Stimulated activated CD8-positive, alpha-beta memory T cell treated with anti-CD3 and anti-CD28 coated beads, Interleukin-2, amount 100 ng/mL, for 1 hour (primary cell): ENCODE measurements at places on chromosomes 6 and 20.

GRCh38 chr20:48745330-48745729 is 82.5 kb downstream of the PREX1 start:
- DNase-seq, result no peak

DNA sequence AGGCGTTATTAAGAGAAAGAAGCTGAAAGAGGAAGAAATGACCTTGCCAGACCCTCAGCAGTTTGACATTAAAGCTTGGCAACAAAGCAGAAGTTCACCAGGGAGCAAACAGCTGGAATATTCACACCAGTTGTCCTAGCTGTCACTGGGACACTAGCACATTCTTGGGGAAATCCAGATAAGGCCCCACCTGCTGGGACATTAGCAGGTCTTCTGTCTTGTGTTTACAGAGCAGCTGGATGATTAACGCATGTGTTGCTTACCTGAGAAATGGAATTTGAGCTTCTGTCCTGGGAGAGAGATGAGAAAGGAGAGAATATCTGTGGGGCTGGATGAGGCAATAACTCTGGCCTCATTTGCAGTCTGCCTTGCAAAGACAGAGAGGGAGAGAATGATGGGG is 137.6 kb upstream of the RIN2 start:
- DNase-seq, result no peak

- DNase-seq, result no peak
Observed at GRCh38 chr6:100479179-100480035, 14.7 kb upstream of the SIM1 start.

DNA sequence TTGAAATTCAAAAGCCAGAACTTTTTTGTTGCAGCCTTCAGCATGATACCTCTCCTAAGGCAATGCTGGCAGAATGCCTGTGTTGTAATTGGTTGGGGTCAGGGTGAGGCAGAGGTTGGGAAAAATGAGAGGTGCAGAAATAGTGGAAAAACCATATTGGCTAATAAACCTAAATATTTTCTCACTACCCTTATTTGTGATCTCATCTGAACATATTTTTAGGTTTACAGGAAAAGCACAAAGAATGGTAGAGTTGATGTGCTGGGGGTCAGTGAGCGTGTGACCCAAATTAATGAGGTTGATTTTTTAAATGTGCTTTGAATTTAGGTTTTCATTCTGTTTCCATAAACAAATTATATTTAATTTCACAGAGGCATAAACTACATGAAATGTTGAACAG is 437.3 kb downstream of the HDGFL1 start:
- no peak for DNase-seq

- DNase-seq, result no peak
Observed at GRCh38 chr20:2859330-2860121, 13.8 kb upstream of the PTPRA start.

GRCh38 chr6:158391276-158391675 is 79.0 kb downstream of the TULP4 start:
- no peak for DNase-seq

- no peak for DNase-seq
Observed at GRCh38 chr6:24391756-24392405, 10.9 kb upstream of the MRS2 start.

GRCh38 chr6:52109171-52109571 is 21.8 kb upstream of the PKHD1 start:
- DNase-seq, result no peak

DNA sequence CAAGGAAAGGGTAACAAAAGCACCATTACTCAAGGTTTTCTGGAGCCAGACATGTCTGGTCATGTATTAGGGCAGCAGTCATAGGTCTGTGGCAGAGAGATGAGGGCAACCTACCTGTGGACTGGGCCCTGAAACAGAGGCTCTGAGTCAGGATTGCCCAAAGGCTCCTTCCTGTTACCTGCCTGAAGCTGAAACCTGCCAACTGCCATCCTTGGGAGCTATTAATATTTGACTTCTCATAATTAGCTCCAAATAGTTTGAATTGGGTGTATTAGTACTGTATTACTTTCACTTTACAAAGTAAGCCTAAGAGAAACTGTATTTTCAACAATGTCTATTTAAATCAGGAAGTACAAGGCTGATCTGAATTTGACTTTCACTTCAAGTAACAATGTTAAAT is 72.0 kb upstream of the TBX18 start:
- DNase-seq, result no peak

- no peak for DNase-seq
Observed at GRCh38 chr20:58244517-58245030, 16.1 kb upstream of the ANKRD60 start.

GRCh38 chr20:14568701-14569100 is 231.3 kb upstream of the FLRT3 start:
- DNase-seq, result no peak

- DNase-seq, result no peak
Observed at GRCh38 chr6:117399924-117400323, 25.8 kb downstream of the ROS1 start.

DNA sequence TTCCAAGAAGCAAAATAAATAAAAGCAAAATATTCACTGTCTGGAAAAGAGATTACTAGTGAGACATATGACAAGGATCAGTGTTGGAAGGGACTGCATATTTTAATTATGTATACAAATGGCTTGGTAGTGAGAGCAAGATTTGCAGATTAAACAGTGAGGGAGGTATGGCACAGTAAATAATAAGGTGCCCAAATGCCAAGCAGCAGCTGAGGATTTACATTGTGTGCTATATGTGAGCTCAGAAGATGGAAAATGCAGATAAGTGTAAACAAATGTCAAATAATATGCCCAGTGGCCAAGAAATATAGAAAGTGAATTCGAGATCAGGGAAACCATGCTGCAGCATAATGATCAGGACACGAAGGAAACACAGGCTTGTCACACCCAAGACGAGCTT is 173.8 kb upstream of the NRSN1 start:
- DNase-seq, result no peak

DNA sequence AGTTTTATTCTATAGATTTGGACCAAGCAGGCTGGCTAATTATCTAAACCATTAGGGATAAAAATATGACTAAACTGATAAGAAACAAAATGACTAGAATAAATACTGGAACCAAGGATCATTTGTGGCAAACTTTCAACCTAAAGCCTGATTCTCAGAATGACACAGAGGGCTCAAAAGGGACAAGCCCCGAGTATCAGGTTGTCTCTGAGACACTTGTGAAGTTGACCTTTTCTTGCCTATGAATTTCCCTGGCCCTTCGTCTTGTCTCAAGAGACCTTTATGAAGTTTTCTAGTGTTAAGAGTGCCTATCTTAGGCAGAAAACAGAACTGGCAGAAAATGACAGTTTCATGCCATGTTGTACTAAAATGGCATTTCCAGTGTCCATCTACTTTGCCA is 68.3 kb downstream of the IMPG1 start:
- DNase-seq, result no peak

GRCh38 chr20:5923493-5923892 is 26.8 kb downstream of the TRMT6 start:
- no peak for DNase-seq

DNA sequence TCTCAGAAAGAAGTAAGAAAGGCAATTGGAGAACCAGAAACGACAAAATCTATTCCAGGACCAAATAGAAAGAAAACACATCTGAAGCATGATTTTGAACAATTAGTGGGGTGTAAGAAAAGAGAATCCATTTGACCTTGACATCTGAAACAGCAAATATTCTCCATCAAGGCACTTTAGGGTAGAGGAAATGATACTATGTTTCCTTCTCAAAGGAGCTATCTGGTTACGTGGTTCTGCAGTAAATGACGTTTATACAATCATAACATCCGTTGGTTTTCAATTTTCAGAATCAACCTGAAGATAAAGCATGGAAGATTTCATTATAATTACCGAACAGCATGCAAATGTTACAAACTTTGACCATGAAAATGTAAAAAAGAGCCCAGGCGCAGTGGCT is 8.2 kb upstream of the SIGLEC1 start:
- no peak for DNase-seq

DNA sequence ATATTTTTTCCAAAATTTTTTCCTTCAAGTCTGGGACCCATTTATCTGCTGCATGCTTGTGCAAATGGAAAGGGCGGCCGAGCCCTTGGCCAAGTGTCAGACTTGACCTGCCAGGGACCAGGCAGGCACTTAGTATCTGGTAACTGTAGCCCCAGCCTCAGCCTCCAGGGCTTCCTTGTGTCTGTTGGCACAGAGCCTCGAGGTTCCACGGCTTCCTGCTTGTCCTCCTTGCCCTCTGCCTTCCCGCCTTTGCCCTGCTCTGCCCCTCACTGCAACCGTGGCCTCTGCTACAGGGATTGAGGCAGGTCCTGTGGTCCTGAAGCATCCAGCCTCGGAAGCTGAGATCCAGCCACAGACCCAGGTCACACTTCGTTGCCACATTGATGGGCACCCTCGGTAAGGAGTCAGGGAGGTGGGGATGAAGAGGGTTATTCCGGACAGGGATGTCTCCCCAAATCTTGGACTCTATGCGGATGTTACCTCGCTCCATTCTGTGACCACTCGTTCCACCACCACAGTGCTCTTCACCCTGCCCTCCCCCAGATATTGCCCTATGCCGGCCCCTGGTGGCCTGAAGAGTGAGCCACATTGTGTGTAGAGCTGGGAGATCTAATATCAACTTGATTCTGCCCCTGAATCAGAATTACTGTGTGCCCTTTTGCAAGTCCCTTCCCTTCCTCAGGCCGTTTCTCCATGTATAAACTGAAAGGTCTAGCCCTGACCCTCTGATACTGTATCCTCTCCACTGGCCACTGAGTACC is 41.5 kb upstream of the SRF start:
- no peak for DNase-seq

- DNase-seq, result no peak
Observed at GRCh38 chr6:82088978-82089771, 158.4 kb downstream of the IBTK start.

DNA sequence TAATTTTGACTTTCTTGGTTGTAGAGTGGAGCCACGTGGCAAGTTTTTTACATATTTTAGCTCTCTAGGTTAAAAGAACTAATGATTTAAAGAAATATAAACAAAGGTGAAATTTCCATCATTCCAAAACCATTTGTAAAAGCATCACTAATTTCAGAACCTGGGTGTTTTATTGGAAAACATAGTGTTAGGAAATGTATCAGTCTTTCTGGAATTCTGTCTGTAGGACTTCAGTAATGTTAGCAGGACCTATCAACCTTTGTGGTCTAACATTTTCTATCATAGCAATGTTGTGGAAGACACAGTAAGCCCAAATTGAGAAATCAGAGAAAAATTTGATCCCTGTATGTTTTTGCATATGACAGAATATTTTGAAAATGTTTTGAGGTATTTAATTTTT is 28.3 kb downstream of the L3MBTL3 start:
- no peak for DNase-seq

DNA sequence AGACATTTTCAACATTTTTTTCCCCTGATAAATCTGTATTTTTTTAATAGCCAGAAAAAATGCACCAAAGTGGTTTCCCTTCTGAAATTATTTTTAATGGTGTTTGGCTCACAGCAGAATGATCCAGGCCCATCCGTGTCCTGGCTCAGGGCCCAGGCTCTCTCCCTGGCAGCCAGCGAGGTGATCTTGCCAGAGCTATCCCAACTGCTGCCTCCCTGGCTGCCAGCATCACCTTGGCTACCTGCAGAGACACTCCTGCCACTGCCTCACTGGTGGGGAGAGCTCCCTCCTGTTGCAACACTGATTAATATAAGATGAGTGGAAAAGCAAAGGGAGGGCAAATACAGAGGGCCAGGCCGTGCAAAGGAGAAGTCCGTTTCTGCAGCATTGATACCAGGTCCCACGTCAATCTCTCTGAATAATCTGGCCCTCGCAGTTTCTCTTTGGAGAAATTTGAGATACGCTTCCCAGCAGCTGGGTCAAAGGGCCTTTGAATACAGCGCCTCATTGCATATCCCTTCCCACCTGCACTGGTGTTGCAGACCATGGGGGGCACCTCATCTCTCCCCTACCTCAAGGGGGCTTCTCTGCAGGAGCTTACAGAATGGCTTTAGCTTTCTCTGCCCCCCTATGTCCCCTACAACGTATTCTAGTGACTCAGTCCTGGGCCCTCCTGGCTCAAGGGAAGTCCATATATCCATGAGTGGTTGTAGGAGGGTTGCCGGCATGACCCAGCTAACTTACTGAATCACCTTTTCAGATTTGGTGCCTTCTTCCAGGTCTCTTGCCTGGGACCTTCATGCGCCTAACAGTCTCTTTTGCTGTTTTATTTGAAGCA is 12.8 kb upstream of the DSTN start:
- DNase-seq, result no peak

DNA sequence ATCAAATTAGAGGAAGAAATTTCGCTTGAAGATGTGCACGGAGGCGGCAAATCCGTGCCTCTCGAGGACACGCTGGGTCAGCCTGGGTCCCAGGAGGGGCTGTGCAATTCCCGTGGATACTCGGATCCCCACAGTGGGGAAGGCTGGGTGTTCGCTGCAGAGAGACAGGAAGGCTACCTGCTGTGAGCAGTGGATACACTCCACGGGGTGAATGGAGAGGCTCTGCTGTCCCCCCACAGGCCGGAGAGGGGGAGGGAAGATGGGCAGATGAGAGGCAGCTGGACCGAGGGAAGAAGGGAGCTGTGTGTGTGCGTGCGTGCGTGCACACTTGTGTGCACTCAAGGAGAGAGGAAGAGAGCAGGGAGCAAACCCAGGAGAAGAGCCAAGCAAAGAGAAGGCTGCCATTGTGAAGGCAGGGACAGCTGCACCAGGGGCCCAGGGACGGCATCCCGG is 57.3 kb downstream of the SULF2 start:
- DNase-seq, result no peak

DNA sequence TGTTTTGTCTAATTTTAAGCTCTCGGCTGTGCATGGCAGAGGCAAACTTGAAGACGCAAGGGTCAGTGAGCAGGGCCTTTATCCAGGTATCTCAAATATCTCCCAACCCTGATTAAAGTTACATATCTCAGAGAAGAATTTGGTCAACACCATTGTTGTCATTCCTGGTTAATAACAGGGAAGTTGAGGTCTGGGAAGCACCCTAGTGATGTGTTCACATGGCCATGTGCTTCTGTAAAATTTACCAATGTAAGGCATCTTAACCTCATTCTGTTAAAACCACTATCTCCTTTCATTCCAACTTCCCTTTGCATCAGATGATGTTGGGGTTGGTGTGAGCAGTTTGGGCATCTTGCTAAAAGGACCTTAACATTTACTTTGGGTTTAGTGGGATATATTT is 4.0 kb upstream of the FAM110A start:
- DNase-seq, result no peak

DNA sequence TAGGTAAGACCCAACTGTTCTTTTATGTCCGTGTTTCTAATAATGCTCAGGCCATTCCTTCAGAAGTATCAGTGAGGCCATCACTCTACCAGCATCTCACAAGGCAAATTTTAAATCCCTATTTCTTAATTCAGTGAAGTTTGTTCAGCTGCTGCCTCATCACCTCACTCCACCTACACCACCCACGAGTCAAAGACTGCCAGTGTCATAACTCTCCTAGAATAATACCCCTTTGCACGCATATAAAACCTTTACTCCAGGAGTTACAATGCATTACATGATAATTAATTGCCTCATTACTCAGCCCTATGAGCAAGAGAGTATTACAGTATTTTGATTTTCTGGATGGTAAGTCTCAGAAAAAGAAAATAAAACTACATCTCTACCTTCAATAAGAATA is 793.6 kb downstream of the TFAP2A start:
- no peak for DNase-seq

GRCh38 chr6:138454981-138455706 is 44.1 kb downstream of the NHSL1 start:
- DNase-seq, result no peak
